ENCODE measurements at places on chromosomes 2 and 18. TPM values are rescaled to one million over a fixed set of nuclear protein-coding genes. Genes with fewer than 3 reads are reported as not detected.

- no peak for DNase-seq
Measured at GRCh38 chr2:24824071-24824588, 30.9 kb downstream of the CENPO start.

DNA sequence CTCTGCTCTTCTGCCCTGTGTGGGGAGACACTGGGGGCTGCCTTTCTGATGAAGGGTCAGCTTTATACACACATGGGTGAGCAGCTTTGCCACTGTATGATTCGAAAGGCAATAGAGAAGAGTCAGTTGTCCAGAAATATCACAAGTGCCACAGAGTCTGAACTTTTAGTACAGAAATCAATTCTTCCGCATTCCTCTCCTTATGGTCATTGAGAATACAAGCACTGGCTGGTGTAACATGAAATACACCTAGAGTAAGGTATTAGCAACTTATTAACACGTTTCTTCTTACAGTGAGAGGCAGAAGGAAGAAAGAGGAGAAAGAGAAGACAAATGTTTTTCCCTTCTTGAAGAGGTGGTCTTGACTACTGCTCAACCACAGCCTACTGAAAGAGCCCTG lies 579.2 kb downstream of the ZEB2 start:
- no peak for DNase-seq

DNA sequence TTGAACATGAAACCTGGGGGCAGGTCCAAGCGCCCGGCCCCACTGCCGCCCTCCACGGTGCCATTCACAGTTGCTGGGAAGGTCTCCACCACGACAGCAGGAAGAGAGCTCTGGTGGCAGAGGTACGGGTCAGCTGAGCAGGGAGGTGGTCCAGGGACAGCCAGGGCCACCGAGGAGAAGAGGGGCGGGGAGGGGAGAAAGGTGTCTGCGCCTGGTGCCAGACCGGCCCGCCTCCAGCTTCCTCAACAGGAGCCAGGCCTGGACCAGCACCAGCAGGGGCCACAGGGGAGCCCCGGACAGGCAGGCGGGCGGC lies 56.2 kb downstream of the BIN1 start:
- DNase-seq = no peak

GRCh38 chr18:35905436-35905835 lies 67.0 kb upstream of the RMP24 start:
- no peak for DNase-seq

DNA sequence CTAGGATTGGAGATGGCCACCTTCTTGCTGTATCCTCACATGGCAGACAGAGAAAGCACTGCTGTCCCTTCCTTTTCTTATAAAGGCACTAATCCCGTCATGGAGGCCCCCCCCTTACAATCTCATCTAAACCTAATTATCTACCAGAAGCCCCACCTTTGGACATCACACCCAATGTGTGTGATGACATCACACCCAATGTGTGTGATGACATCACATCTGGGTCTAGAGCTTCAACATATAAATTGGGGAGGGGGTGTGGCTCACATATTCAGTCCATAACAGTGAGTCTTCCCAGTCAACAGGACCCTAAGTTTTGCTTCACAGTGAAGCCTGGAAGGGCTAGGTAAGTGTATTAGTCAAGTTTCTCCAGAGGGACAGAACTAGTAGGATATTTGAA lies 213.1 kb downstream of the NYAP2 start:
- no peak for DNase-seq

TBR1 gene
- not detected for total RNA-seq

GRCh38 chr18:73791081-73791480 lies 356.6 kb downstream of the FBXO15 start:
- no peak for DNase-seq

GRCh38 chr2:158134655-158135054 lies 33.0 kb downstream of the UPP2 start:
- no peak for DNase-seq

DNA sequence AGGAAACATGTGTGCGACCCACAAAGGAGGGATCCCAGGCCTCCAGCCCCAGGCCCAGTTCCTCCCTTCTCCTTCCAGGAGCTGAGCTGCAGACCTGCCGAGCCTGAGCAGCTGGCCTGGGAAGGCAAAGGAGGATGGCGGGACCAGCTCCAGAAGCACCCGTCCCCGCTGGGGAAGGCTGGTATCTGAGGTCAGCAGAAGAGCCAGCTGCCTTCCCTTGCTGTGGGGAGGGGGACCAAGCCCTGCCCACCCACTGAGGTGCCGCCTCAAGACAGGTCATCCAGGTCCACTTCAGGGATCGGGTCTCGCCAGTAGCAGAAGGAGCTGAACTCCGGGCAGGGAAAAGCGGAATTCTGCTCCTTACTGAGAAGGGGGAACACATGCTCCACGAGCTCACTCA lies 73.2 kb downstream of the EMILIN2 start:
- DNase-seq = no peak

ZNF385B gene
- total RNA-seq = 35.7 TPM

DNA sequence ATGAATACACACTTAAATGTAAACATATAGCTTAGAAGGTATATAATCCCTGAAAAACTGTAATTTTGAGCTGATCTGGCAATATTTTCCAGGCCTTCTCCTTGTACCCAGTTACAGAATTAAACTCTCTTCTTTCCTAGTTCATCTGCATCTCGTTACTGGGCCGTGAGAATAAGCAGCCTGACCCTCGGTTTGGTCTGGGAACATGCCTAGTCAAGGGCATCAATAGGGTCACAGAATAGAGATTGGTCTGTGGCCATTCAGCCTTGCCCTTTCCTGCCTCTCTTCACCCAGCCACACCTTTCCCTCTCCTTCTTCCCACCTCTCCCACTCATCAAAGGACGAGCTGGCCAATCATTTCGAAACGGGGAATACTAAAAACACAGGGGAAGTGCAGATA lies 27.3 kb downstream of the SULT1C2 start:
- no peak for DNase-seq

NT5C1B gene
- total RNA-seq = not detected

GRCh38 chr2:137302957-137303356 lies 537.6 kb downstream of the THSD7B start:
- DNase-seq = no peak

GRCh38 chr2:205752296-205752820 lies 70.1 kb downstream of the NRP2 start:
- DNase-seq = no peak

GRCh38 chr2:160667811-160668210 lies 174.2 kb upstream of the RBMS1 start:
- no peak for DNase-seq

GRCh38 chr2:161233858-161234431 lies 73.7 kb downstream of the TANK start:
- DNase-seq = no peak

- DNase-seq = no peak
Measured at GRCh38 chr2:8462280-8462679, 219.6 kb upstream of the ID2 start.

- DNase-seq = no peak
Measured at GRCh38 chr2:219555956-219556355, 12.1 kb downstream of the TMEM198 start.

- DNase-seq = no peak
Measured at GRCh38 chr18:37391698-37392548, 173.7 kb downstream of the CELF4 start.

DNA sequence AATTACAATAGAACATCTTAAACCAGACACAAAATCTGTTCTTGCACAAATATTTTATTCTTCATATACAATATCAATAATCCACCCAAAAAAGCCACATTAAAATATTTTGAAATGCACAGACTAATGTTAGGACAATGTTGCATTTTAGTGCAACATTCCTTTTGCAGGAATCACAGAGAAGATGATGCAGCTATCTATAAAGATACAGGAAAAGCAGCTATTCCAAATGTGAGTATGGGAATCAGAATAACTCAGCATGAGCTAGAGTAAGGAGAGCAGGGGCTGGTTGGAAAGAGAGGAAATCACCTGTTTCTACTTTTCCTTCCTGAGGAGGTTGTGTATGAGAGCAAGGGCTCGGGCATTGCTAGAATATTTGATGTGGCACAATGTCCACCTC lies 4.8 kb downstream of the C2orf66 start:
- no peak for DNase-seq

DNA sequence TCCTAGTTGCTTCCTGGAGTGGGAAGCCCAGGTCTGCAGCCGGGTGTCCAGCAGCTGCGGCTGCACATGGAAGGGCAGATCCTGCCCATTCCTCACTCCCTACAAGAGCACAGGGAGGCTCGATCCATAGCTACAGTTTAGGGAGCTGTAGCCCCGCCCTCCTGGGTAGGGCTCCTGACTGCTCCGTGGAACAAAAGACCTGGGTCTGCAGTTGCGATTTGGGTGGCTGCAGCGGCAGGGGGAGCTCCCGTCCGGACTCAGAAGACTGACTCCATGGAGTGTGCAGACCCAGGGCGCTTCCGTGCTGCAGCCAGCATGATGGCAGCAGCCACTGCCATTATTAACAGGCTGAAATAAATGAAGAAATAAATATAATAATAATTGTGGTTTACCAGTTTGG lies 157.3 kb downstream of the CTNNA2 start:
- no peak for DNase-seq

ZSWIM2 gene
- total RNA-seq = not detected

- no peak for DNase-seq
Measured at GRCh38 chr18:34729740-34730355, 19.8 kb downstream of the DTNA start.

DNA sequence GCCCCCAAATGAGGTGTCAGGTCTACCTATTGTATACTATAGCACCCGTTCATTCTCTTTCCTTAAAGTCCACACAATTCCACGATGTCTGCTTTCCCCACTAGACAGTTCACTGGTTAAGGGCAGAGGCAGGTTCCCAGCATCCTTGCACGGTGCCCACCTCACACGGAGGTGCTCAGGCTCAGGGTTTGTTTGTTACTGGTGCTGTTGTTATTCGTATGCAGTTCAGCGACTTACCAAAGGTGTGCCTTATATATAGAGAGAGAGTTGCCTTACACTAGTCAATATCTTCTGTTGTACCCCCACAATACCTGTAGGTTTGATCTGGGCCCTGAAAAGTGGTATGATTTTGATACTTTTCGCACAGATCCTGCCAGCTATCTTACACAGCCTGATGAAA lies 30.6 kb downstream of the SLC3A1 start:
- DNase-seq = no peak

GRCh38 chr2:191894681-191895147 lies 47.8 kb upstream of the CAVIN2 start:
- no peak for DNase-seq

EMILIN1 gene
- 149 TPM for total RNA-seq

- DNase-seq = no peak
Measured at GRCh38 chr18:54020966-54021365, 203.5 kb downstream of the MBD2 start.

DNA sequence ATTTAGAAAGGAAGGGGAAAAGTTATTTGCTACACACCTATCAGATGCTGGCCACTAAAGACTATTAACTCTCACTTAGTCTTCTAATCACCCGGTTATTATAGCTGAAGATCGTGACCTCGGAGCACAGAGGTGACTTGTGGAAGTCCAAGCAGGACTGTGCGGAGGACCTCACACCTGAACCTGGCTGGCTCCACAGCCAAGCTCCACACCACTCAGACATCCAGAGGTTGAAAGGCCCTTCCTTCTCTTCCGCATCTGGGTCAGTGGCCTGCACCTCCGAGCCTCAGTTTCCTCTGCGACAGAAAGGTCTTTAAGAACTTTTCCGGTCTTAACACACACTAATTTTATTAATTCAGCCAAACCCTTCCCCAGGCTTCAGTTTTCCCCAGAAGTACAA lies 57.9 kb downstream of the TNS1 start:
- no peak for DNase-seq

C2orf15 gene
- 4.5 TPM for total RNA-seq

CHRND gene
- total RNA-seq = 1.4 TPM

RTP5 gene
- 0.14 TPM for total RNA-seq

GRCh38 chr2:85390941-85391669 lies 19.1 kb downstream of the CAPG start:
- DNase-seq = peak; percentile 48

DNA sequence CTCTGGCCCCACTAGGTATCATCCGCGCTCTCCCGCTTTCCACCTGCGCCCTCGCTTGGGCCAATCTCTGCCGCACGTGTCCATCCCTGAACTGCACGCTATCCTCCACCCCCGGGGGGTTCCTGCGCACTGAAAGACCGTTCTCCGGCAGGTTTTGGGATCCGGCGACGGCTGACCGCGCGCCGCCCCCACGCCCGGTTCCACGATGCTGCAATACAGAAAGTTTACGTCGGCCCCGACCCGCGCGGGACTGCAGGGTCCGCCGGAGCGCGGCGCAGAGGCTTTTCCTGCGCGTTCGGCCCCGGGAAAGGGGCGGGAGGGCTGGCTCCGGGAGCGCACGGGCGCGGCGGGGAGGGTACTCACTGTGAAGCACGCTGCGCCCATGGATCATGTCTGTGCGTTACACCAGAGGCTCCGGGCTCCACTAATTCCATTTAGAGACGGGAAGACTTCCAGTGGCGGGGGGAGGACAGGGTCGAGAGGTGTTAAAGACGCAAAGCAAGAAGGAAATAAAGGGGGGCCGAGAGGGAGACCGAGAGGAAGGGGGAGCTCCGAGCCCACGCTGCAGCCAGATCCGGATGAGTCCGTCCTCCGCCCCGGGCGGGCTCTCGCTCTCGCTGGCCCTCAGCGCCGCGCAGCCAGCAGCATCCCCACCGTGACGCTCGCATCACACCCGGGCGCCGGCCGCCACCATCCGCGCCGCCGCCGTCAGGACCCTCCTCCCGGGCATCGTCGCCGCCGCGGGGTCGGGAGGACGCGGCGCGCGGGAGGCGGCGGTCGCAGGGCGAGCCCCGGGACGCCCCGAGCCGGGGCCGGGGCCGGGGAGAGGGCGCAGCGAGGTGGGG lies 664 bp downstream of the NETO1 start:
- no peak for DNase-seq

DAW1 gene
- 3.0 TPM for total RNA-seq

GRCh38 chr18:25503567-25504081 lies 151.7 kb upstream of the ZNF521 start:
- DNase-seq = peak; percentile 28
